Endothelial cell of umbilical vein (primary cell): ENCODE measurements at places on chromosomes 6 and 20. TPM values are rescaled to one million over a fixed set of nuclear protein-coding genes. Genes with fewer than 3 reads are reported as not detected.

The TAGAP gene
- polyA plus RNA-seq = not detected in 2 replicates

The C6orf132 gene
- 0.15 and 0.54 TPM in 2 replicates for polyA plus RNA-seq

The C6orf58 gene
- polyA plus RNA-seq = not detected in 2 replicates

DNA sequence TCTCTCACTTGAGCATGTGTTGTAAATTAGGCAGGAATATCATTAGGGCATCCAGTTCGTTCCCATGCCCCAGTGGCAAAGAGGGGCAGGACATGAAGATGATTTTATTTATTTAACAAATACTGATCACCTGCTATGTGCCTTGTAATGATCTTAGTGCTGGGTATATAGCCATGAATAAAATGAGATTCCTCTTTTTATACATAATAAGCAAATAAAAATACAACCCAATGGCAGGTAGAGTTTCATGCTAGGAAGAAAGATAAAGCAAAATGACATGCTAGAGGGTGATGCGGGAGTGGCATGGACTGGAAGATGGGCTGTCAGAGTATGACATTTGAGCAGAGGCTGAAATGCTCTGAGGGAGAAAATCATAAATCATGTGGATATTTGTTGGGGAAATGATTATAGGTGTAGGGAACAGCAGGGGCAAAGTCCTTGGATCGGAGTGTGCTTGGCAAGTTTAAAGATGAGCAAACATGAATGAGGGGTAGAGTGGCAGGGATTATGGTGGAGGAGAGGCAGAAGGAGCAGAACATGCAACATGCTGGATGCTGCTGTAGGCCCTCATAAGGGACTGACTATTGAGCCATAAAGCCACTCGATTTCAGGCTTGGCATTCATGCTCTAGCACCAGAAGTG lies 342.1 kb downstream of the PLCB1 start:
- no peak for DNase-seq

DNA sequence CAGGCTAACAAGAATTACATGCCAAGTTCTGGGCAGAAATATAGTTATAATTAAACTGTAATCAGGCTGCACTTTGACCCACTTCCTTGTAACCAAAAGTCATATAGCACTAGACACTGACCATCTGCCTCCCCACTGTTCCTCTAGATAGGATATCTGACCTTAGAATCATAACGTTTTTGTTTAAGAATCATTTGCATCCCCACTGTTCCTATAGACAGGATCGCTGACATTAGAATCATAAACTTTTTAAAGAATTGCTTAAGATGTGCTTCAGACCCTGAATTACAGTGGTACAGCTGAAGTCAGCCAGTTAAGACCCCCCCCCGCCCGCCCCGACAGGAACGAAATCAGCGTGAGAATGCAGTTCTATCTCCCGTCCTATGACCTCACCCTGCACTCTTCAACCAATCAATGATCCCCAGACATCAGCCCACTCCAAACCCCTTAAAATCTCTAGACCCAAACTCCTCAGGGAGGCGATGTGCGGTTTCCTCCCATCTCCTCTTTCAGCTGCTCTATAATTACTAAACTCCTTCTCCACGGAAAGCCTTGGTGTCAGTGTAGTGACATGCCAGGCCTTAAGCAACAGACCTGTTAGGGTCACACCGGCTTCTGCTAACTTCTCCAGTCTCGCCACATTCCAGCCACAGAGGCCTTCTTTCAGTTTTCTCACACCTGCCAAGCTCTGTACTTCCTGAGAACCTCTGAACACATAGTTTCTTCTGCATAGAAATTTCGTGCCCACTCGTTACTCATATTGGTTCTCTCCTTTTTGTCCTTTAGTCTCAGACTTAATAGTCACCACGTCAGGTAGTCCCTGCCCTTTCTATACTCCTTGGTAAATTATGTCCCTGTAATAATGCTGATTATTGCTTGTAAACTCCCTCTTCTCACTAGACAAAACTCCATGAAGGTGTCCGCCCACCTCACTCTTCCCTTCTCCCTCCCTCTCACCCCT lies 93.5 kb downstream of the DTNBP1 start:
- no peak for DNase-seq

DNA sequence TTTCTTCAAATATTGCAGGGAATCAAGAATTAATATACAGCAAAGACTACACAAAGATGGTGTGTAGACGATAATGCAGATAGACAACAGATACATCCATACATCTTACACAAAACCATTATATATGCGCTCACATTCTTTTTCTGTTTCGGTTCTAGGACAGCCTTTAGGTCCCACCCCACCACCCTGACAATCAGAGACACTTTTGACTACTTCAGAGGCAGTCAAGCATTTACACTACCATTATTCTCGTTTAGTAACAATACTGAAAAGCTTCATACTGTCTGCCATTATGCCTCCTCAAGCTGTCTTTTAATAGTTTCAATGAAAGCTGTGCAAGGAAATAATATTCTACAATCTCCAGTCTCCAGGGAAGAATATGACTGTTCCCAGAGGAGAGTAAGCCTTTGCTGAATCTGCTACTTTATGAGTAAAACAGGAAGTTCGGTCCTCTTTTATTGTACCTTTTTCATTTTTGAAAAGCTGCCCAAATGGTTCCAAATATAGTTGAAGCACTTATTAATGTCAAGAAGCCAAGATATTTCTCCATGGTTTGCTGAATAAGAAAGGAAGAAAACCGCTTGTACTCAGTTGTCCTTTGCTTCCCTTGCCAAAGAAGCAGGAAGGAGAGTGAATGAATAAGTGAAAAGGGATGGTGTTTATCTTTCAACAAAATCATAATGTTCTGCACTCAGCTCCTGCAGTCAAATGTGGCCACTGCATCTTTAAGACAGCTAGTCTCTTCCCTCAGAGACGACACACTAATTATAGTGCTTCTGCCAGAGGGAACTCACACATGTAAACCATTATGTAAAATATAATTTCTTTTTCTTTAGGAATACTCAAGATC lies 468.3 kb downstream of the CDC5L start:
- peak; percentile 24 for DNase-seq

DNA sequence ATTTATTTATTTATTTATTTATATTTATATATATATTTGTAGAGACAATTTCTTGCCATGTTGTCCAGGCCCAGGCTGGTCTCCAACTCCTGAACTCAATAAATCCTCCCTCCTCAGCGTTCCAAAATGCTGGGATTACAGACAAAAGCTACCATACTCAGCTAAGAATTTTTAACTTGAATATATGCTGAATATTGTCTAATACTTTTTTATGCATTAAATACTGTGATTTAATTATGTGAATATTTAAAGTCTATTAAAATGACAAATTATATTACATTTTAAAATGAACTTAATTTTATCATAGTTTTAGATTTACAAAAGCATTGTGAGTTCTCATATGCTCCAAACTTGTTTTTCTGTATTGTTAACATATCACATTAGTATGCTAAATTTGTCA lies 1022.4 kb downstream of the GRIK2 start:
- no peak for DNase-seq

GRCh38 chr6:115885636-115886366 lies 174.9 kb downstream of the FRK start:
- DNase-seq = no peak

GRCh38 chr6:129662406-129662766 lies 47.6 kb downstream of the ARHGAP18 start:
- DNase-seq = no peak

DNA sequence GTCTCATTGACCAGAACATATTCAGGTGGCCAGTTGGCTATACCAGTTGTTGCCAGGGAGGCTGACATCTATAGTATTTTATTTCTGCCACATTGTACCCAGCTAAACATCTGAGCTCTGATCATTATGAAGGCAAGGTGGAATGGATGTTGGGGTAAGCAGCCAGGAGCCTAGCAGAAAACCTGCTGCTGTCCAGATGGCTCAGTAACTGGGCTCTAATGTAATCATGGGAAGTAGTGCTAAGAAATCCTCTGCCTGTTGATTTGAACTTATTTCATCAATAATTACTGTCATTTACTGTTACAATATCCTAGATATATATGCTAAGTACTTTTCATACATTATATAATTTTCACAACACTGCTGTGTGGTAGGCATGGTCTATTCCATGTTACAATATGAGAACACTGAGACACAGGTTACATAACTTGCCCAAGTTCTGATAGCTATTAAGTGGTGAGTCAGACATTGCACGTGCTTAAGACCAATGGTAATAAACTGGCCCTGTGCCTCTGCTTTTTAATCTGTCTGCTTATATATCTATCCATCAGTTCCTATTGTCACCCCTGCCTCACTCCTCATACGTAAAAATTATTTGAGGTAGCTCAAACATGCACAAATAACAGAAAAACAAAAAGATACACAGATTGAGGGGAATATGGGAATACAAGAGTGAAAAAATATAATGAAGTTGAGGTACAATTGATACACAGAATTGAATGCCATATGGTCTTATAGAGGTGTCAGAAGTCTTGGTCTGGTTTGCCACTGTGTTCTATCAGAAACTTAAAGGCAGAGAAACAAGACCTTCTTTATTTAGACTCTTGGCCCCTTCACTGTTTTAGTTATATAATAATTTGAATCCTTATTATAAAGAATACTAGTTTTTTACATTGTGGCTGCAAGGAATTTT lies 25.2 kb downstream of the TBPL1 start:
- DNase-seq = peak; percentile 59
